ENCODE measurements at places on chromosomes 12 and 14.

DNA sequence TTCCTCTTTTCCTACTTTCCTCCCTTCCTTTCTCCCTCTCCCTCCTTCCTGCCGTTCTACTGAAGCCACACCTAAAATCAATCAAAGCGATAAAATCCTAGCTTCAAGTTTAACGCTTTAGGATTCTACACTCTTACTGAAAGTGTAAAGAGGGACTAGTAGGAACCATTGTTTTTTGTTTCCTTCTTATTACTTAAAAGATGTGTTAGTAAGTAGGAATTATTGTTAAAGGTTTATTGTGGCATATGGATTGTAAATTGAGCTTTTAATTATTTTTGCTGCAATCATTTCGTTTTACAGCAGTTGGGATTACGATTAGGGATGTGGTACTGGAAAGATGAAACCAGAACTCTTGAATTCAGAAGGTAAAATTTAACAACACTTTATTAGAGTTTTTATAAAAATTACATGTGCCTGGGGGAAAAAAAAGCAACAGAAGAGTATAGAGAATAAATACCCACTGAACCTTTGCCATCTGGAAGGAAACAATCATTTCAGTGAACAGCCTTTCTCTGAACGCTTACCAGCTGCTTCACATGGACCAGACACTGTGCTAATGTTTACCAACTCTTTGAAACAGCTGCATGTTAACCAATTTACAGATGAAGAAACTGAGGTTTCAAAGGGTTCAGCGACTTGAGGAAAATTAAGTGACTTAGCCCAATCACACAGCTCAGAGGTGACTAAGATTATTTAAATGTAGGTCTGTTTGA, 1.0 kb downstream of the PPP1R36 start:
- DNase-seq = no peak

DNA sequence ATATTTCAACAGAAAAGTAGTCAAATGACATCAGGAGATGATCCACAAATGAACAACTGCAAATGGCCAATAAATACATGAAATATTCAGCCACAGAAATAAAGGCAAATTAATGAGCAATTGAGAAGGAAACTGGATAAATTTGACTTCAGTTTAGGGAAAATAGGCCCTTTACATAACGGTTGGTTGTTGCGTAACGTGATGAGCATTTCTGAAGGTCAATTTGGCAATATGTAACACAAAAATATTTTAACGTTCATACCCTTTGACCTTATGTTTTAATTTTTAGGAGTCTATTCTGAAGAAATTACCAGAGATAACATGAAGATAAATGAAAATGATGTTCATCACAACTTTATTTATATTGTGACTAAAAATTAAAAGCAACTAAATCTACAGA, 14.7 kb upstream of the MSRB3 start:
- DNase-seq = no peak

DNA sequence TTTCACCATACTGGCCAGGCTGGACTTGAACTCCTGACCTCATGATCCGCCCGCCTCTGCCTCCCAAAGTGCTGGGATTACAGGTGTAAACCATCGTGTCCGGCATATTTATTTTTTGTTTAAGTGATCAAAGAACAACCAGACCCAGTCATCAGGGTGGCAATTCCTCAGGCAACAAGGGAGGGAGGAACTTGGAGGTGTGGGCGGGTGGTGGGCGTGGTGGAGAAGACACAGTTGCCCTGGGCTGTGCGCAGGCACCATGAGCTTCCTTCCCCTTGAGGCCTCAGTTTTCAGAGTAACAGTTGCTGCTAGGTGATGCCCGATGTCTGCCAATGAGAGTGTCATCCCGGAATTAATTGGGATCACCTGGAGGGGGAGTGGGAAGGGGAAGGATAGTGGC, 191.7 kb downstream of the ALG10 start:
- DNase-seq = no peak

DNA sequence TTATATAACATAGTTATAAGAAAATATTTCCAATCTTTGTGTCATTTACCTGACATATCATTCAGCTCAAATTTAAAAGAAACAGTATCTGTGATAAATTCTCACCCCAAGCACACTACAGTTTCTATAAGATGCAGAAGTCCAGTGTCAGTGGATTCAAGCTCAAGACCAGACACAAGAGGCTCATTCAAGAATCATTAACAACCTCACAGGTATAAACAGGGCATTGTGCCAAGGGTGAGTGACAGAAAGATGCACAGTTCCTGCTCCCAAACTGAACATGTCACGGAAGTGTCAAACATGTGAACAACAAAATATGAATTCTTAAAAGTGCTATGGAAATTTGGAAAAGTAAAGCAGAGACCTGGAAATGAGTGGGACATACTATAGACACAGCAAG, 12.8 kb downstream of the ATP2B1 start:
- DNase-seq = no peak

- DNase-seq = no peak
Measured at GRCh38 chr12:31215518-31216232, 110.3 kb downstream of the SINHCAF start.

DNA sequence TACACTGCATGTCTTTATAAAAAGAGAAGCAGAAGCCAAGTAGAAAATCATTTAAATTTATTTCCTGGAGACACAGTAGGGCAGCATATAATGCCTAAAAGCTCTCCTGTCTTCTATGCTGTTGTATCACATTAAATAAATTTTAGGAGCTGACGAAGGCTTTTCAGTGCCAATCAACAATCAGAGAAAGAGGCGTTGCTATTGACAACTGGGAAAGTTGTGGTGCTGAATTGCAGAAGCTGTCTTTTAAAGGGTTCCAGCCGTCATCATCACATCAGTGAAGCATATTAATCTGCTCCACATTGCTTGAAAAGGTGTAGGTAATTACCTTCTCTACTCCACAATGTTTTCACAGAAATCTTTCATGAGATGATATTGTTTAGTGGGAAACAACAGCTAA, 103.9 kb downstream of the FSCB start:
- DNase-seq = no peak
